DMS153 (cell line): ENCODE measurements at places on chromosomes 3 and 15.

GRCh38 chr3:150610785-150611184, 7.7 kb downstream of the SELENOT start:
- DNase-seq, result no peak

DNA sequence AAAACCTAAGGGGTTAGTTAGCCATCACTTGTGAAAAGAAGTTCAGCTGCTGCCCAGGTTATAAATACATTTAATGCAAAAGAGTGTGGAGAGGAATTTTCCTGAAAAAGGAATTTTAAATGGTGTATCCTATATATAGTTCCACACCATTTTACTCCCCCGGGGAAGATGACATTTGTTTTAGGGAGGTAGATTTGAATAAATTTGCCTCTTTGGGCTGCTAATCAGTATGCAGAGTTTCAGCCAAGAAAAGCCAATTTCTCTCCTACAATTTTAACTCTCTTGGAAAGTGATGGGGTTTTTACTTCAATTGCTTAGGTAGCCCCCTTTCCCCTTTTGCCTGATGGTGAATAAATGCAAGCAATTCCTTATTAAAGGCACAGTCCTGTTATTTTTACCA, 161.2 kb downstream of the OTOL1 start:
- DNase-seq, result no peak

GRCh38 chr3:194675680-194676079, 3.7 kb upstream of the LSG1 start:
- DNase-seq, result no peak

GRCh38 chr15:101326462-101327146, 31.6 kb upstream of the SNRPA1 start:
- DNase-seq, result no peak

- no peak for DNase-seq
Observed at GRCh38 chr3:196932600-196932999, 9.7 kb downstream of the NCBP2 start.

DNA sequence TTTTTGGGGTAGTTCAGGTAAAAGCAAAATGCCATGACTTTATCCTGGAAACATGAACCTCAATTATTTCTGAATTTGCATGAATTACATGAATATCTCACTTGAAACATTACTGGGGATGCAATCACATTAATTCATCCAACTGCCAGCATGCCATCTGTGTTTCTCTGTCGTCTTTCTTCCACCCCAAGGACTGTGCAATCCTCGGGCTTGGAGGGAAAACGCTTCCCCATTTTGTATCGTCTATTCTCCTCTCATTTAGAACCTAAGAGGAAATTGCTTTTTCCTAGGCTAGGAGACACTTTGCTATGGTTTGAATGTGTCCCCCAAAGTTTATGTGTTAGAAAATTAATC, 109.4 kb downstream of the SQOR start:
- no peak for DNase-seq

DNA sequence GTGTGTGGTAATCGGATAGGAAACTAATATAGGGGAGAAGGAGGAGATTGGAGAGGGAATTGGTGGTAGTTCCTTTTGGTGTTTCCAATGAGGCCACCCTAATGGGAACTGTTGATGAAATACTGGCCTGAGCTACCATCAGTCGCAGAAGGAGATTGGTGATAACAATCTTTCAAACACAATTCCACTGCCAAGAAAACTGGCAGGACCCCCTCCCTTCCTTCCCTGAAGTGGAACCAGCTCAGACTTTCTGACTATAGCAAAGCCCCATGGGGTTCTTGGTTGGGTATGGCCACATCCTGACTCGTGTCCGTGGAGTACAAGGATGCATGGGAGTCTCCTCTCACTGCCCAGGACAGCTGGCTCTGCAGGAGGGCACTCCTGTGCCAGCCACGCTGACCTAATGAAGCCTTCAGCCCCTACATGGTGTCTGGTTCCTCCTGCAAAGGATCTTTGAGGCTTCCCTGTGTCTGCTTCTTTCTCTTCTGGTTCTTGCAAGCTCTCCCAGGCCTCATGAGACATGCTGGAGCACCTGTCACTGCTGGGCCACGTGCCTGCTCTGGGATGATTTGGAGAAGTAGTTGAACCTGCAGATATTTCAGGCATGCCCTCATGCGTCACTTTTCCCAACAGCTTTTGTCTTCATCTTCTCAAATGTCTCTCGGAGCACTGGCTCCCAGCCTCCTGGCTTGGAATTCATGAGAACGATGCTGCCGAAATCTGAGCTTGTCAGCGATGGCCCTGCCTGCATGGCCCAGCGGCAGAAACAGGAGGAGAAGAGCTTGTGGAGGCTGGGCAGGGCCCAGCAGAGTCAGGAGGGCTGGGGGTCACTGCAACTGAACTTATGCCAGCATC, 90.0 kb upstream of the ADPGK start:
- no peak for DNase-seq

DNA sequence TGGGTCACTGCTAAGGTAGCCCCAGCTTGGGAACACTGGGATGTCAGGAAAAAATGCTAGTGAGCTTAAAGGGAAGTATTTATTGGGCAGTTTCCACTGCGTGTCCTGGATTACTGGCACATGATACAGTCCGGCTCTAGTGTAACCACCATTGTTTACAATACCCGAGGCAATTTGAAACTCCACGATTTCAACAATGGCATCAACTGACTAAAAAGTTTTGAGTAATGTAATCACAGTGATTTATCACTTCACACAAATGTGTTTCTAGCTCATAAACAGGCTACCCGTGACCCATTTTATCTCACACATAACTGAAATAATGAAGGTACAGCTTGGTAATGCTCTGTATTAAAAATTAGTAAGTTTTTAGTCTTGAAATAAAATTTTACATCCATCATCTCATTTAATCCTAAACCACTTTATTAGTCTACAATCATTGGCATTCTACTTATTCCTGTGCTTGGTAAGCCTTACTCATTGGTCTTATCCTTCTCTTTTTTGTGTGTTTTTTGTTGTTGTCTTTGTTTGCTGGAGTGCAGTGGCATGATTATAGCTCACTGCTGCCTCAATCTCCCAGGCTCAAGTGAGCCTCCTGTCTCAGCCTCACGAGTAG, 7.6 kb downstream of the ZMAT3 start:
- no peak for DNase-seq

DNA sequence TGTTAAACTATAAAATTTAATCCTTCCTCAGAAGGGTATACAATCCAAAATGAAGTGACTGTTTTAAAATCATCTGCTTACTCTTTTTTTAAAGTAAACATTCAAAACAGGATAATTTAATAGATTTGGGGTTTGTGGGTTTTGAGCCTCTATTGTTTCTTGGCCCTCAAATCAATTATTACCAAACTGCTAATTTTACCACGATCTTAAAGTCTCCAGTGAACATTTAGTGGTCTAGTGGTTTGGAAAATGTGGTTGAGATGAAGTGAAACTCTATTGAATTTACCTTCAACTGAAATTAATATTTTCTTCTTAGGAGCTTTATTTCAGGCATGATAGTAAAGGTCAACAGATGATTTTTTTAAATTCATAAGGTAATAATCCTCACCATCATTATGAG, 11.2 kb upstream of the ATP11B start:
- DNase-seq, result no peak

DNA sequence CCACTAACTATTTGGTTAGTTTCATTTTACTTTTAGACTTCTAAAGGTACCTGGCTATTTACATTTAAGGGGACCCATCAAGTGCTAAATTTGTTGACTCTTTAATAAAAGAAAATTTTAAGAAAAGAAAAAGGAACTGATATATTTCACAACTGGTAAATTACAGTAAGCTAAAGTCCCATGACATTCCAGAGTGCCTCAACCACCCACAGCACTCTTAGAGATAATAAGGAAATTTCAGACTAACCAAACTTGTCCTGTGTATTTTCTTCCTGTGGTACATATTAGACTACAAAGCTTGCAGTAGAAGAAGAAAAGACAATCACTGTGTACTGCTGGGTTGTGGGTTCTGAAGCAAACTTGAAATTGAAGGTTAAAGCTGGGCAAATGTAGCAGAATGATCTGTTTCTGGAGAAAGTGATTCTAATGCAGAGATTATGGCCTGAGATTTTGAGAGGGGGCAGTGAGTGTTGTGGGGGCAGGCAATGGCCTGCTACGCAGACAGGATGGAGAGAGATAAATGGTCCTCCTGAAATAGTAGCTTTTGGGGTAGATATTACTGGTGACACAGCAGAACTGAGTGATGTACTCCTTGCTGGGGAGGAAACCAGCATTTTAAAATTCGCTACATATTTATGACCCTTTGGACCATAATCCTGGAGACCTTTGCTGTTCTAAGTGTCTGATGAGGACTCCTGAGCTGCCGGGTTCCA, 24.5 kb upstream of the MFSD1 start:
- DNase-seq, result no peak

DNA sequence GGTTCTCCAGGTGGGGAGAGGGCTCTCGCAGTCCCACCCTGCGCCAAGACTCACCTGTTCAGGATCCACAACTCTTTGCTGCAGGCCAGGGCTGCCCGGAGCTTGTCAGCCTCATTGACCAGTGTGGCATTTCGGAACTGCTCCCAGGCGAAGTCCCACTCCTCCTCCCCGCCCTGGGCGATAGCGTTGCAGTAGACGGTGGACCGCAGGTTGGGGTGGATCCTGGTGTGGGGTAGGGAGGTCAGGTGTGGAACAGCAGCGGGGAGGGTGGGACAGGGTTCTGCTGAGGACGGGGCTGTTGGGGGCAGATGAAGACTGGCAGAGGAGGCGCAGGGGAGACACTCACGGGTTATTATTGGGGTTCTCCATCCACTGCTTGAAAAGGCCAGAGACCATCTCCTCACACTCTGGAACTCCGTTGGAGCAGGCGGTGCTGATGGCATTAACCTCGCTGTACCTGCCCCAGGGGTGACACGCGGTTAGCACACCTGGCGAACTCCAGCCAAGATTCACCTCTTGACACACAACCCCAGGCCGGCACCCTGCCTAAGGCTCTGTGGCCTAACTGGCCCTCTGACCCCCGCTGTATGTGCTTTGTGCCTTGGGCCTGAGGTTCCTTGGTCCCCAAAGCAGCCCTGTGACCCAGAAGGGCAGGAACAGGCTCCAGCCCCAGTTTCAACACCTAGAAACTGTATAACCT, 16.1 kb downstream of the MESP2 start:
- no peak for DNase-seq

- DNase-seq, result no peak
Observed at GRCh38 chr3:28947061-28947460, 333.8 kb upstream of the RBMS3 start.

- DNase-seq, result no peak
Observed at GRCh38 chr15:89999676-90000185, 1.4 kb upstream of the ZNF710 start.
